HEK293T (cell line): ENCODE measurements at places on chromosomes 12 and 14.

DNA sequence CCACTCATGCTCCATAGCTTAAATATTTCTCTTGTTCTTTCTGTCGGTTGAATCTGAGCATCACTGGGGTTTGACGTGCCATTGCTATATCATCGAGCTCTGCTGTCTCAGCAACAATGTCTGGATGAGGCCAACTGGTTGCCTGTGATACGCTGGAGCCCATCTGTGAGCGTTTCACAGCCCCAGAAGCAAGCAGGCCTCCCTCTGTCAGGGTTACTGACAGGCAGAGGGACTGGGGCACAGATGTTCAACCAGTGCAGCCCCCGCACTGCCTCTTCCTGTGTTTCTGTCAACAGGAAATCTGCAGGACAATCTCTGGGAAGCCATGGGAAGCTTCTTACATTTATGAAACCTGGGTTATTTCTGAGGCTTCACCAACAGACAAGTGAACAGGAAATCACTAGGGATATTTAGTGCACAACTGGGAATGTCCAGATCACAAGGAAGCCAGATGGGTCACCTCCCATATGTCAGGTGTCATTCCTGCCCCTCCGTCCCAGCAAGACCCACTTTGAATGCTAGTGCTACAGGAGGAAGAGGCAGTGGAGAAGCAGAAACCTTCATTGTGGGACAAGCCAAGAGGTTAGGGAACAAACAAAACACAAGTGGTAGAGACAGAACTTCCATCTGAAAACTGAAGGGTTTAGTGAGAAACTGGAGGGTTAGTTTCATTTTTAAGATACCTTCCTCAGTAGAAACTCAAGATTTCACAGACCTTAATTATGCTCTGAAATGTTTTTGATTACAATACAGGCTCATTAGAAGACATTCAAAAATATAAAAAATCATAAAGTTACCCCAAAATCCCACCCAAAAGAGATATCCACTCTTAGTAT lies 24.1 kb downstream of the DMAC2L start:
- DNase-seq = no peak

DNA sequence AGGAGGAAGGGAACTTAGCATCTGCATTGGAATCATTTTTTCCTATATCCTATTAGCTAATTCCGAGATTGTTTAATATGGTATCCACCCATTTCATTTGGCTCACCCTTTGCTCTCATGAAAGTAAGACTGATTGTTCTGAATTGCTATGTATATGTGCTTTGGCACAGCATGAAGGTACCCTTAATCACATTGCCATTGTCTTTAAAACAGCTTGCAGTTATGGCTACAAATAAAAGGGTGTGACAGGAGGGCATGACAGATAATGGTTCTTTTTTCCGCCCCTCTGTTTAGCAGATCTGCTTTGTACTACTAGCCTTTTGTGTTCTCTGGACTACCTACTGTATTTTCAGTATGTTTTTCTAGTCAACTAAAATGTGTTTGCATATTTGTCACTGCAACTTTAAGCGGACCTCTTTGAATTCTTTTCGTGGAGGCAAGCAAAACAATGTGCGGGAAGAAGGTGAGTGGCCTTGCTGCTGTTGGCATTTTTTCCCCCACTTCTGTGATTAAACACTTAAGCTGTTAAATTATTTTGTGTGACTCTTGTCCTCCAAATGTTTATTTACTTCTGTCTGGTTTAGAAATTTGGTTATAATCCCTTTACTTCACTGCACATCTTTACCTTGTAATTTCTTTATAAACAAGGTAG lies 35.8 kb downstream of the FBXO34 start:
- no peak for DNase-seq

DNA sequence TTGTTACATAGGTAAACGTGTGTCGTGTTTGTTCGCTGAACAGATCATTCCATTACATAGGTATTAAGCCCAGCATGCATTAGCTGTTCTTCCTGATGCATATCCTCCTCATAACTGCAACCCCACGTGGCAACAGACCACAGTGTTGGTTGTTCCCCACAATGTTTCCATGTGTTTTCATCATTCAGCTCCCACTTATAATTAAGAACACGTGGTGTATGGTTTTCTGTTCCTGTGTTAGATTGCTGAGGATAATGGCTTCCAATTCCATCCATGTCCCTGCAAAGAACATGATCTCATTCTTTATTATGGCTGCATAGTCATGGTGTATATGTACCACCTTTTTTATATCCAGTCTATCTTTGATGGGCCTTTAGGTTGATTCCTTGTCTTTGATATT lies 1071.1 kb downstream of the SLC16A7 start:
- DNase-seq = no peak

DNA sequence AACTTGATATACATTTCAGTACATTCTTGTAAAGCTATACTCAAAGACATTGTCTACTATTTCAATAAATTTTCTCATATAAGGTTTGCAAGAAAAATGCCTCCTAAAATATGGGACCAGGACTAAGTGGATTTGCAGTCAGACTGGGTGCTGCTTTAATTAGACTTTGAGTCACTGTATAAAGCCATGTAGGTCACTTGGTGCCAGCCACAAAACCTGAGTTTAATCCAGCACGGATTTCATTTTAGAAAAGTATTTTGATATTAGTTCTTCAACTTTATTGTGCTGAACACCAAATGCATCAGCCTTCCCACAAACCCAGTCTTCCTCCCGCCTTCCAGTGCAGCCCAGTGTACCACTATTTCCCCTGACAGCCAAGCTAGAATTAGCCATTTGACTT lies 9.9 kb upstream of the NID2 start:
- DNase-seq = no peak

- DNase-seq = no peak
Observed at GRCh38 chr14:88384718-88385117, 739 bp upstream of the SPATA7 start.

DNA sequence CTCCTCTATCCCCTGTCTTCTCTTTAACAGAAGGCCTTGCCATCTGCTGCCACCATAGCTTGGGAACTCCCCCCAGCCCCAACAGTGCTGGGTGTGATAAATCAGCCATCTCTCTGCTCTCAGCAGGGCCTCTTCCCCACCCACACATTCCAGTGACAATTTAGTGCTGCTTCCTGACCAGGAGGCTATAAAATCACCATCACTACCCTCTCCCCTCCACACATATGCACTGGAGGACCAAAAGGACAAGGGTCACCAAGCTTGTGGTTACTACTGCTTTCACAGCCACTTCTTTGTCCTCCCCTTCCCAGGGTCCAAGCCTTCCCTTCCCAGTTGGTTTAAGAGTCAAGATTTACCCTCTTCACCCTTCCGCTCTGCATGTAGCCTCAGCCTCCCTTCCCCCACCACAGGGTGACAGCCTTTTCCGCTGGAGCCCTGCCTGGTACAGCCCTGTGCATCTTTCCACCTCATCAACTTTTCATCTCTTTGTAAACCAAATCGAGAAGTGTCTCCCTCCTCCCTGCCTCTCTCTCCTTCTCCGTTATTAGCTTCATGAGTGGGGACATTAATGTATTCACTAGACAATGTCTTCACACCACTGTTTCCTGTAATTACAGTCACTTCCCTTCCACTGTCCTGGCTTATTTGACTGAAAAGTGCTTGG lies 9.4 kb downstream of the PSMB5 start:
- no peak for DNase-seq

DNA sequence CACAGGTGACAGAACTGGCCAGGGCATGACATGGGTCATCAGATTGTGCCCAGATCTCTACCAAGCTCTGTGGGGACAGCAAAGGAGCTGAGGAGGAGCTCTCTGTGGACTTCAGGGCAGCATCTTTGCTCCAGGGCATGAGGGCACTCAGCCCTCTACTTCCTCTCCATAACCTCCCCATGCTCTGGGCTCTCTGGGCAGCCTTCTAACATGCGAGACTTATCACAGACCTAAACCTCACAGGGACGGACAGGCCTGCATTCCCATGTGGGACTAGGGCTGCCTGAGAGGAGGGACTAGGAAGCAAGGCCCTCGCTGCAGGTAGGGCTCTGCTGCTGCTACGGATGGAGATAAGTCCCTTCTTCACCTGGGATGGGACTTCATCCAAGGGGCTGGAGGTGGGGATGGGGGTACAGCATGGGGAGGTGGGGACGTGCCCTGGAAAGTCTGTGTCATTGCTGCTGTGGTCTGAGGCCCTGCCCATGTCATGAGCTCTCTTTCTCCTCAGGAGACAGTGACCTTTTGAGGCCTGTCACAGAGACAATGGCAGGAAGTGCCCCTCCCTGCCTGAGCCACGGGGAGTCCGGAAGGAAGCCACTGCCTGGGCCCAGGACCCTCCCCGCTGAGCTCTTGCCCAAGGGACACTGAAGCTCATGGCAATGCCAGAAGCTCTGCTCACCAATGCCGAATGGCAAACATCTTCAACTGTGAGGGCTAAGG lies 44.1 kb downstream of the PITPNM2 start:
- DNase-seq = no peak

DNA sequence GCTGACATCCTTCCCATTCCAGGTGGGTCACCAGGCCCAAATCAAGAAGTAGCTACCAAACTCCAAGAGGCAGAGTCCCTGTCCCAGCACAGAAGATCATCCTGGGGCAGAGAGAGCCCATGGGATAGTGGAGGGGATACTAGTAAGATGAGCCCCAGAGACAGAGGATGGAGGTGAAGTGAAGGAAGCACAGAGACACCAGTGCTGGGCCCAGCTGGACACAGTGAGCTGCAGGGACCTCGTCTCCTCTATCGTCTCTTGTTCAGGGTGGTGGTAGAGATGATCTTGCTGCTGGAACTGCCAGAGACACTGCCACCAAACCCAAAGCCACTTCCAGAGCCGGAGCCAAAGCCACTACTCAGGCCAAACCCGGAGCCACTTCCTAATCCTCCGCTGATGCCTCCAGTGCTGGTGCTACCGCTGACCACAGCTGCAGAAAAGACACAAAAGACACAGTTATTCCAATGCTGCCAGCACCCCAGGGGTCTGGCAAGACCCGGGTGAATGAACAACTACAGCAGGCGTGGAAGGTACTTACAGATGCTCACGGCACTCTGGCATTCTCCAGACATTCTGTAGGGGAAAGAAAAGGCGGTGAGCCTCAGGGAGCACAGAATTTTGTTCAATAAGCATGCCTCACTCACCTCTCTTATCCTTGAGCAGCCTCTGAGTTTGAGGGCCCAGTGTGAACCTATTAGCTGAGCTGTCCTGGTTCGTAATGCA lies 6.9 kb downstream of the KRT4 start:
- no peak for DNase-seq

DNA sequence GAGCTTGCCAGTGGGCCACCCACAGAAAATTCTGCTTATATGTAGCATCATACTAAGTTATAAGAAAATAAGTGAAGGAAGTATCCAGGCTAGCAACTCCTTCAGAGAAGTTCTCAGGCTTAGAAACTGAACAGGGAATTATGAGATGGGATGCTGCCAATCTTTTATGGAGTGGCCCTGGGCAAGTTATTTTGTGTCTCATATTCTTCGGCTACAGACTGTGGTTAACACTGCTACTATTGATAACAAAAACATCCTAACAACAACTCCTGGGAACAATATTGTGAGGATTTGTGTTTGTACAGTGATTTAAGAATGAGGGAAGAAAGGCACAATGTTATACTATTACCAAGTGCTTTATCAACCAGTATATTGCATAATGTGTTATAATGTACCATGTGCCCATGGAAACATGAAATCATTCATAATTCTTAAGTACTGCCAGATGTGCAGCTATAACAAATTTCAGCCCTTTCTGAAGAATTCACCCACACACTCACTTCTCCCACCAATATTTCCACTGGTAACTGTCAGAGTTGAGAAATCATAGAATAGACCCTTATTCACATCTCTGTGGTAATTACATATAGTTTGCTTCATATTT lies 113.3 kb upstream of the SOX5 start:
- no peak for DNase-seq

DNA sequence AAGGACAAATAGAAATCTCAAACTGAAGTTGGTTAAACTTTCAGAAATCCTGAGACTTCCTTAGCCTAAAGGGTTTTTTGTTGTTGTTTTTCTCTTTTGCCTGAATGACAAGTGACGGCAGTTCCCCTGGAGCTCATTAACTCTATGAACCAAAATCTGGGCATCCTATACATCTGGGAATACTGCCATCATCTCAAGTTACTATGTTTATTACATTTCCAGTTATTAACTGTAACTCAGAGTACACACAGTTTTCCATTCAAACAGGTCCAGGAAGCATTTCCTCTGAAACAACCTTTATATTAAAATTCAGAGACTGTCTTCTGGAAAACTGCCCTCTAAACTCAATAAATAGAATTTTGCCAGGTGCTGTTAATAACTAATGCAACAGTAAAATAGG lies 55.6 kb upstream of the CDKL1 start:
- no peak for DNase-seq

GRCh38 chr14:73953731-73954130 lies 3.6 kb downstream of the COQ6 start:
- DNase-seq = no peak

GRCh38 chr14:60904381-60904780 lies 76.5 kb downstream of the TRMT5 start:
- DNase-seq = no peak

- DNase-seq = no peak
Observed at GRCh38 chr14:52678591-52678990, 16.8 kb downstream of the ERO1A start.

DNA sequence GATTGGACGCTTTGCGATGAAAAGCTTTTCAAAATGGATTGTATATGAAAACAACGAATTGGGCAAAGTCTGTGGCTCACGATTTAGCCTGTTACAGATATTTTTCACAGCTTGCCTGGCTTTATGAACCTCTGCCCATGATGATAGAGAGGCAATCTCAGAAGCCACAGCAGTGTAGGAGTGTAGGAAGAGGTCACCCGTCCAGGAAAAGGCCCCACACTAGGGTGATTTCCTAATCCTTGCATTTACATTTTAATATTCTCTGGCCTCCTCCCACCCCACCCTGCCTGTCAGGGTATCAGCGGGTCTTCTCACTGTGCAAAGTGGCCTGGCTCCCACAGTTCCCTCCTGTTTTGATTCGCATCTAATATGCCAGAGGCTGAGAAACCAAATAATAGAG lies 81.8 kb upstream of the FOXN3 start:
- DNase-seq = no peak

GRCh38 chr12:131441060-131441396 lies 269.9 kb upstream of the SFSWAP start:
- no peak for DNase-seq

GRCh38 chr12:56042843-56043242 lies 1.1 kb downstream of the RPS26 start:
- no peak for DNase-seq

GRCh38 chr12:120468821-120469449 lies 613 bp downstream of the SRSF9 start:
- peak; percentile 56 for DNase-seq

- DNase-seq = no peak
Observed at GRCh38 chr12:7146228-7146627, 16.1 kb downstream of the CLSTN3 start.

- no peak for DNase-seq
Observed at GRCh38 chr14:102901633-102902032, 20.8 kb upstream of the AMN start.

DNA sequence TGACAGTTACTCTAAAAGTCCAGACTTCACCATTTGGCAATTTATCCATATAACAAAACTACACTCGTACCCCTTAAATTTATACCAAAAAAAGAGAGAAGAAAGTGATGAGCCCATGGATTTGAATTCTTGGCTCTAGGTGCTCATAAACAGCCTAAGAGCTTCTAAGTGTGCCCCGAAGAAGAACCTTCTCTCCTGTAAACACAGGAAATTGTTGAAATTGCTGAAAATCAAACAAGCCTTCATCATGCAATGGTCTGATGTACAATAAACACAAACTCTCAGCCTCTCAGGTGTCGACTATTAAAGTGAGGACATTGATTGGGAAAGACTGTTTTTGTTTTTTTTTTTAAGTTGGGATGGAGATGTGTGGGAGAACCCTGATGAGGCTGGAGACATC lies 21.8 kb downstream of the PDE6H start:
- DNase-seq = no peak
